AML-193 (cell line): ENCODE measurements at places on chromosomes 1 and 21.

GRCh38 chr1:201631037-201631436, 92.1 kb downstream of the NAV1 start:
- DNase-seq, result no peak

DNA sequence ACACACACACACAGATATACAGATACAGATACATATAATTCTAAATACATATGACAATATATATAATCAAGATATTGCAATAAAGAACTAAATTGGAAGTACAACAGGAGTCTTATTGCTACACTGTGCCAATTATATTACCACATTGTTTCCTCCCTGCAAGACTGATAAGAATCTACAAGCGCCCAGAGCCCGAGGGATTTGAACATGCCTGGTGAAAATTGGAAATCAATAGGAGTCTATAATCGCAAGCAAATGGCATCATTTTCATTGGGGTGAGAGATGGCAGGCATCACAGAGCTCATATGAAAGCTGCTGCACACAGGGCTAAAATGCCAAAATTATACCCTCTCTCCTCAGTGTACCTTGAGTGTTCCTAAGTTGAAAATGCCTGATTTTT, 152.9 kb upstream of the PTBP2 start:
- DNase-seq, result no peak

DNA sequence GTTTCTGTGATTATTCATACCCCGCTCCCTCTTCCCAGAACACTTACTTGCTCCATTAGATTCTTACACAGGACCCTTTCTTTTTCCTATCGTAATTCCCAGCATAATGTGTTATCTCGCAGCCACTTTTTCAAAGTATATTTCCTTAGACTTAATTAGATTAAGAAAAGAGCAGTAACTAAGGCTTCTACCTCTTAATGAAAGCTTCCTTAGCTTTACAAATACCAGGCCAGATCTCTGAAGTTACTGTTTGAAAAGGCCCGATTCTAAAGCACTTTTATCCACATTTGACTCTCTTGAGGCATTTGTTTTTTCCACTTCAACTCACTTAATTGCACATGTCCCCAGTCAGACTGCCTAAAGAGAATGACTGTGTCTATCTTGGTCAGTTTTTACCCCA, 1264.3 kb upstream of the ADGRL2 start:
- no peak for DNase-seq

GRCh38 chr1:40381268-40382107, 8.0 kb downstream of the SMAP2 start:
- DNase-seq, result peak; percentile 53

DNA sequence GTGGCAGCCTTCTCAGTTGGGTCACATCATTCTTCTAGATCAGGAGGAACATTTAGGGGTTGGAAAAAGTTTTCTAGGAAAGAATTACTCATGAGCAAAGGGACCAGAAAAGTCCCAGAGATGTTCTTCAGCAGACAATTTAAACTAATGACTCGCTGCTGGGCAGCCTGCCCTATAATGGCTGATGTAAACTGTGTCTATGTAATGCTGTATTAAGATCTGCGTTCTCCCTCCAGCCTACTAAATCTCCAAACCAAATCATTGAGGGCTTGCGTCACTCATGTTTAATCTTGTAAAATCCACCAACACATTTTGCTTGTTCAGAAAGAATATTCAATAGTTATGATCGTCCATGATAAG, 92.1 kb downstream of the LRRC8C start:
- no peak for DNase-seq

GRCh38 chr1:48190881-48191280, 31.6 kb upstream of the SLC5A9 start:
- DNase-seq, result no peak

GRCh38 chr1:213331631-213332175, 280.7 kb downstream of the RPS6KC1 start:
- no peak for DNase-seq

DNA sequence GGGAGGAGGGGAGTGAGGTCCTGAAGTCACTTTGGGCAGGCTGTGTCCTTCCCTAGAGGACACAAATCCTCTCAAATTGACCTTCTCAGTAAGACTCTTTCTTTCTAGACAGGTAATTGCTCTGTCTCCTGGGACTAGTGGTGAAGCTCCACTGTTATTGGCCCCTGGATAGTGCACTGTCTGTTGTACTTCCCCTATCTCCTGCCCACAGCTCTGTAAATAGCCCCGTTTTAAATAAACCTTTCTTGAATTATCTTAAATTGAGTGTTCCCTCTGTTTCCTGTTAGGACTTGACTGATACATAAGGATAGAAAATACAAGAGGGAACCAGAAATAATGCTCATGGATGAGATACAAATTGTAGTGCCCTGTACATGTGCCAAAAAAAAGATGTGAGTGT, 229.5 kb upstream of the USP24 start:
- no peak for DNase-seq

DNA sequence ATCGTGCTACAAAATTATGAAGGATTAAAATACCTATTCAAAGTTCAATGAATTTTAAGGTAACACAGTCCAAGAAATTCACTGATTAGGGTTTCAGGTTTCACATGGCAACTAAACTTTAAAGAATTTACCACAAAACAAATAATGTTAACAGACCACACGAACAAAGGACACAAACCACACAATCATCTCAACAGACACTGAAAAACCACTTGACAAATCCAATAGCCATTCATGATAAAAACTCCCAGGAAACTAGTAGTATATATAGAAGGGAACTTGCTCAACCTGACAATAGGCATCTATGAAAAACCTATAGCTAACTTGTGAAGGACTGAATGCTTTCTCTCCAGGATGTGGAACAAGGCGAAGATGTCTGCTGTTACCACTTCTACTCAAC, 21.1 kb upstream of the SH2D5 start:
- DNase-seq, result no peak

DNA sequence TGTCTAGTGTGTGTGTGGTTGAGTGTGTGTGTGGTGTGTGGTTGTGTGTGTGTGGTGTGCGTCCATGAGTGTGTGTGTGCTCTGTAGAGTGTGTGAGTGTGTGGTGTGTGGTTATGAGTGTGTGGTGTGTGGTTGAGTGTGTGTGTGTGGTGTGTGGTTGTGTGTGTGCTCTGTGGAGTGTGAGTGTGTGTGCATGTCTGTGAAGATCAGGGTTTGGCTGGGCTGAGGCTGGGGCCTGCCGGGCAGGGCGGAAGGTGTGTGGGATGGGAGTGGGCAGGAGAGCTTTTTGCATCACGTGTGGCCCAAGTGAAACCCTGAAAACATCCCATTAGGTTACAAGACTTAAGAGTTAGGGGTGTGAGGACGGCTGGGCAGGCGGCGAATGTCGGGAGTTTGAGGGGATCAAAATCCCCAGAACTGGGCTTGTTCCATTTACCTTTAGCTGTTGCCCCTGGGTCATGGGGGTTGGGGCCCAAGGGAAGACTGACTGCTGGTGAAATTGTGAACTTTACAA, 2.9 kb upstream of the FCMR start:
- DNase-seq, result no peak

DNA sequence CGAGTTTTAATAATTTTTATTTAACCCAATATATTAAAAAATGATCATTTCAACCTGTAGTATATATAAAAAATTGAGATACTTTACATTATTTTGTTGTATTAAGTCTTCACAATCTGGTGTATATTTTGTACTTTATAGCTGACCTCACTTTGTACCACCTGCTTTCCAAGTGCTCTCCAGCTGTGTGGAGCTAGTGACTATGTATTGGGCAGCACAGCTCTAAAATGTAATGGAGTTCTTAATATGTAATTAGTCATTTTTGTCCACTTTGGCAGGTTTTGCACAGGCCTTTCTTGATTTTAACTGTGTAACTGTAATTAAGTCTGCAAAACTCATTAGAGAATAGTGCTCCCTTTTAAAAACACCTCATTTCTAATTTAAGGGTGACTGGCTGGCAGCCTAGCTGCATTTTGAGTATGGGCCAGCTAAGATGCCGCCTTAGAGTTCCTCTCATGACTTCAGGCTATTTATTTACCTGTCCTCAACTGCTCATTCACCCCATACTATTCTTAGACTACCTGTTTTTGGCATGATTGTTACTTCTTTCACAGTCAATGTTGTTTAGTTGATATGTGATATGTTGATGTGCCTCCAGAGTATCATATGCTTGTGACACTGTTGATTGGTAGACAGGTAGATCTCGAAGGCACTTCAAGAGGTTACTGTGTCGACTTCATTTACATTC, 43.2 kb downstream of the ZYG11B start:
- no peak for DNase-seq
